ENCODE measurements at places on chromosomes 6 and 20.

DNA sequence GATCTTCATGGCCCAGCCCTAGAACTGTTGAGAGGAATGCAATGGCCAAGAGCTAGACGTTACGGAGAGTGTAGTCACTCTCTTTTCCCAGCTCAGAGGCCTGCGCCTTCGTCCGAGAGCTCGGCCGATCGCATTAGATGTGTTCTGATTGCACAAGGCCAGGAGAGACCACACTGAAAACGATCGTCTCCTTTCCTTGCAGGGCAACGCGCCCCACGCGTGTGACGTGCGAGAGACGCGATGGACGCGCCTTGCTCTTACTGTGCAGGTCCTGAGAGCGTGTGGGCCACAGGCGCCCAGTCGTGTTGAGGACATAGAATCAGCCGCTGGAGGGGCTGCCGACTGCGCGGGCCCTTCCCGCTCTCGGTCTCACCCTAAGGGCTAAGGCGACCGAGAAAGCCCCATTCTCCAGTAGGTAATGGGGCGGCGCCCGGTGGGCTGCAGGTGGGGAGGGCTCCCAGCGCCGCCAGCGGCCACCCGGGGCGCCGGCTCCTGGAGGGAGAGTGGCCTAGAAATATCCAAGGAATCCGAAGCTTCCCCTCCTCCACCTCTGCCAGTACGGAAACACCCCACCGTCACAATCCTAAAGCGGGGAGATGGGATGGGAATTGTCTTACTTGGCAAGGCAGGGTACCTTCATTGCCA, 26.9 kb downstream of the TFAP2B start:
- DNase-seq, result no peak

DNA sequence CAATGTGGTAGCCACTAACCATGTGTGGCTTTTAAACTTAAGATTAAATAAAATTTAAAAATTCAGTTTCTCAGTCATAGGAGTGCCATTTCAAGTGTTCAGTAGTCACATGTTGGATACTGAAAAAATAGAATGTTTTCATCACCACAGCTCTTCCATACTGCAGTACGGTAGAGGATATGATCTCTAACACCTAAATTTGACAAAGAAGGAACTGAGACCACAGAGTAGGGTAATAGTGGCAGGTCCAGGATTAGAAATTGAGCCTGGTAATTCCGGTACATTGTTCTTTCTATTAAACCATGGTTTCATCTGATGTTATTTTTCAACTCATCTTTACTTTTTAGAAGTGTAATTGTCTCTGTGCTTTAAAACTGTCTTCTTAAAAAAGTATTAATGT, 104.0 kb downstream of the CD2AP start:
- DNase-seq, result no peak

DNA sequence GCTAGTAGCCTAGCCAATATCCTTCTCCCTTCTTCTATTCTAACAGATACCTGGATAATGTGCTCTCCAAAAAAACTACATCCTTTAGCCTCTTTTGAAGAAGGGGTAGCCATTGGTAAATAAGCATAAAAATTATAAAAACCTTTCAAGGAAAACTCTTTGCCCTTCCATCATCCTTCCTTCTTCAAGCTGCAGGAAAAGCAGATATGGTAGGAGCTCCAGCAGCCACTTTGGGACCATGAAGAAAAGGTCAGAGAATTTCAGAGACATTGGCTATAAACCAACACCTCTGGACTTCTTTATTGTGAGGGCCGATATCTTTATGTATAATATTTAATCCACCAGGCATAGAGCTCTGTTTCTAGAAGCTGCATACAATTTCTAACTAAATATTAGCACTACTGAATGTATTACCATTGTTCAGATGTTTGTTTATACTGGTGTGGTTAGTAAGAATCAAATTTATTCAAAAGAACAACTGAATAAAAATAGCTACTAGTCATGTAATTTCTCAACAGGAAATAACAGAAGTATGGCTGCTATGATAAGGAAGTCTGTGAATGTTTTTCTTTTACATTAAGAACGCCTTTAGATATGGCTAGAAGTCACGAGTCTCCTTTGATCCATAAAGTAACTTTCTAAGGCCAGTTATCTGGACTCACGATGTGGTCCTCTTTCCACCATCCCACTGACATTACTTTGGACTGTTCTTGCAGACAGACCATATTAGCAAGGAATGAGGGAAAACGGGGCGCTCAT, 32.2 kb downstream of the MYLK4 start:
- peak; percentile 42 for DNase-seq

DNA sequence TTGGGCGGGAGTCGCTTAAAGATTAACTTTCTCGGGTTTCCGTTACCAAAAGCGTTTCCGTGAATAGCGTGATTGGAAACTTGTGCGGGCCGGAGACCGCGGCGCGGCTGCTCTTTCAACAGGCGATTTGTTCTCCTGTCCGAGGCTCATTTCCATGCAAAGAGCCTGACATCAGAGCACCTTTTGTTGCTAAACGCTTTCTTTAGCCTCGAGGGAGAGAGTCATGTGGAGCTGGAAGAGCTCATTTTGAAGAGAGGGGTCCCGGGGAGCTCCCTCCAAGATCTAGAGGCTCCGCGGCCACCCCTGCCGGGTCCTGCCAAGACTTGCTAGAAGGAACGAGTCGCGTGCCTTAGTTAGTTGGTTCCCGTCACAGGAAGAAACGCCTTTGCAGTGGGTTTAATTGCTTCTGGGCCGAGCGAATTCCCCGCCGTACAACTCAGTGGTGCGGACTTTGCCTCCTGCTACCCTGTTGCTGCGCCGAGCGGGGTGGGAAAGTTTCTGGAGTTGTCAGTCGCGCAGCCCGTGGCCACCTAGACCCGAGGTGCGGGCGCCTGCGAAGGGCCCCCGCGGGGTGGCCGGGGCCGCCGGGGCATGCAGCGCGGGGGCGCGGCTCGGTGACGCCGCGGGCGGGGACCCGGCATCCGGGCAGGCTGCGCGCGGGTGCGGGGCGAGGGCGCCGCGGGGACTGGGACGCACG, at the start of gene SASH1:
Gene SASH1, plus strand, starts transcription at position 489 of the 697 bp plus-strand sequence. CDS start 230 bp downstream, outside the sequence.
- peak; percentile 84 for DNase-seq

- peak; percentile 62 for DNase-seq
These were observed 82.4 kb upstream of the FAM184A start for GRCh38 chr6:119160911-119161310.

- DNase-seq, result no peak
These were observed 699.7 kb upstream of the ID4 start for GRCh38 chr6:19137505-19137904.

DNA sequence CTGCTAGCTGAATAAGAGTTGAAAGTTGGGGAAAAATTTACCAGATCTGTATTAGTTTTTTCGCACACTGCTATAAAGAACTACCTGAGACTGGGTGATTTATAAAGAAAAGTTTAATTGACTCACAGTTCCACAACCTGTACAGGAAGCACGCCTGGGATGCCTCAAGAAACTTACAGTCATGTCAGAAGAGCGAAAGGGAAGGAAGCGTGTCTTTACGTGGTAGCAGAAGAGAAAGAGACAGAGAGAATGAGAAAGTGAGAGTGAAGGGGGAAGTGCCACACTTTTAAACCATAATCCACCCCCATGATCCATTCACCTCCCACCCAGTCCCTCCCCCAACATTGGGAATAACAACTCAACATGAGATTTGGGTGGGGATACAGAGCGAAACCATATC, 79.6 kb downstream of the KHDC1L start:
- DNase-seq, result no peak

DNA sequence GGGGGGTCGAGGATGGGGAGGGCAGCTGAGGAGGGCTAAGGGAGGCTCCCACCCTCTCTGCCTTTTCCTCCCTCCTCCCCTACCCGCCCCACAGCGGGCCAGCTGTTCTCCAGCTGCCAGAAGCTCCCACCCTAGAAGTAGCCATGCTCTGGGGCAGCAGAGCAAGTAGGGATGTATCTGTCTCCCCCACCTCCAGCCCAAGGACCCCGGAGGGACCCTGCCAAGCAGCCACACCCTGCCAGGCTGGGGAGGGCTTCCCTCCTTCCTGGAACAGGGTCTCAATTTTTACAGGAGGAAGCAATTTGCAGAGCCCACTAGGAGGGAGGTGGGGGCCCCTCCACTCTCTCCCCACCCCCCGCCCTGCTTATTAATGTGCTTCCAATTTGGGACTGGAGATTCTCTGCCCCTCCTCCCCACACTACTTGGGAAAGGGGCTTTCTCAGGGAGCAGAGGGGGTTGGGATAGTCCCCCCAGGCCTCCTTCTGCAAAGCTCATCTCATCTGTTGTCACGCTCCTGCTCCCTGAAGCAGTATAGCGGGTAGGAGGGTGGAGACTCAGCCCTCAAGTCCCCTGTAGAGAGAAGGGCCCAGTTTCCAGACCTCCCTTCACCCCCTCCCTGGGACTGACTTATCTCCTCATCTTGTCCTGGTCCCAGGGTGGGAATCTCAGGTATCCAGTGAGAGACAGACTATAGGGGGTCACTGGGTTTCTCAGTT, 4.5 kb downstream of the TEAD3 start:
- DNase-seq, result no peak

- DNase-seq, result no peak
These were observed 348.8 kb downstream of the PKHD1 start for GRCh38 chr6:51738614-51739013.

- peak; percentile 46 for DNase-seq
These were observed 169.5 kb upstream of the THEMIS start for GRCh38 chr6:128070406-128070805.

DNA sequence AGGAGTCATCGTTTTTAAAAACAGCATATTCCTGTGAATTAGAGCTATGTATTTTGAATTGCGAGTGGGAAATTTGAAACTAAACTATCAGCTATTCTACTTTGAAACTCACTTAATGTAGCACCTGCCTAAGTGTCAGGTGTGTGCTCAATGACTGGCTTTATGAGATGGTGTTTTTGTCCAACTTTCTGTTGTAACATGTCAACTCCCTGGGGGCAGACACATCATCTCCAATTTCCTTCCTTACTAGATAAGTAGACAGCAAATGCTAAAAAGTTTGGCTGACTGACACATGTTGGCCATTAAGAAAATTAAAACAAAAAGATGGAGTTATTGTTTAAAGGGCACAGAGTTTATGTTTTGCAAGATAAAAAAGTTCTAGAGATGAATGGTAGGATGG, 226.9 kb downstream of the TFAP2B start:
- no peak for DNase-seq

DNA sequence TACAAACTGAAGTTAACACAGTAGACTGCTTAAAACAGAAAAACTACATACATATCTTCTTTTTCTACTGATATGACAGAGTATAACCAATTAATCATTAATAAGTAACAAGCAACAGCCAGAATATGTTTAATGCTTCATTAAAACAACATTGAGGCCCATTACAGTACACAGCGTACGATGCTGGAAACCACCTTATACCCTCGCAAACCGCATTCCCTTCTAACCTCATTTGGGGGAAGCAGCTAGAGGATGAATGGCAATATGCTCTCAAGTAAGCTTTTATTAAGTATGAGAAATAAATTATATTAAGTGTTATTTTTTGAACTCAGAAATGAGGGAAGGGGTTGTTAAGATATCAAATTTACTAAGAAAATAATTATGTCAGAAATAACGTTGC, 142.4 kb downstream of the GMDS start:
- no peak for DNase-seq

GRCh38 chr20:32559205-32559752, 25.9 kb downstream of the NOL4L start:
- DNase-seq, result no peak

GRCh38 chr6:16799279-16800193, 38.3 kb upstream of the ATXN1 start:
- DNase-seq, result peak; percentile 42

DNA sequence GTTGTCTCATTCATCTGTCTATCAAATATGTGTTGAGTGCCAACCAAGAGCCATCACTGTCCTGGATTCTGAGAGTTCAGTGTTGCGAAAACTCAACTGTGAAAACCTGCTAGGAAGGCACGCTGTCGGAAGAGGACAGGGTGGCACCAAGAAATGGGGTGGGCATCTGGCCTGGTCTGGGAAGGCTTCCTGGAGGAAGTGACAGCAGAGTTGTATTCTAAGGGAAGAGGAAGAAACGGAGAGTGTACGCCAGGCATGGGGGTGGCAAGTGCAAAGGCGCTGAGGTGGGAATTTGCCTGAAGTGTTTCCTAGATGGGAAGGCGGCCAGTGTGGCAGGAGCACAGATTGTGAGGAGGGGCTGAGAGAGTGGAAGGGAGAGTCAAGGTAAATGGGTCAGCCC, 91.2 kb downstream of the ANKRD60 start:
- DNase-seq, result no peak

DNA sequence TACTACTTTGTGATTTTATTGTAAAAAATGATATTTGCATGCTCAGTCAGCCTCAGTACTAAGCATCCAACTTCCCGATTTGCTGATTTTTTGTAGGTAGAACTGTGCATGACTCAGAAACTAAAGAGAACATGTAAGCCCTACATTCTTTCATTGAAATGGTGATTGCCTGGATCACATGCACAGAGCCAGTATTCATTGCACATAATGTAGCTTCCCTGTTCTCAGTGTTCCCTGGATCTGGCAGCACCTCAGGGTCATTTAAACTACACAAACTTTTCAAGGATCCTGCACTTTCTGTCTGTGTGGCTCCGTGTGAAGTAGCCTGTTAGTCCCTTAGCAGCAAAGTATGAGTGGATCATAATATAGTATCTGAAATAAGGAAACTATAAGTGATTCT, 422.9 kb upstream of the AGPAT4 start:
- DNase-seq, result no peak

- no peak for DNase-seq
These were observed 61.3 kb downstream of the HS3ST5 start for GRCh38 chr6:114281496-114281895.

GRCh38 chr6:45531999-45532595, 154.4 kb upstream of the SUPT3H start:
- DNase-seq, result no peak

GRCh38 chr20:18907353-18907752, 93.8 kb downstream of the SCP2D1 start:
- no peak for DNase-seq

- DNase-seq, result no peak
These were observed 104.1 kb downstream of the HDGFL1 start for GRCh38 chr6:22673474-22673873.

DNA sequence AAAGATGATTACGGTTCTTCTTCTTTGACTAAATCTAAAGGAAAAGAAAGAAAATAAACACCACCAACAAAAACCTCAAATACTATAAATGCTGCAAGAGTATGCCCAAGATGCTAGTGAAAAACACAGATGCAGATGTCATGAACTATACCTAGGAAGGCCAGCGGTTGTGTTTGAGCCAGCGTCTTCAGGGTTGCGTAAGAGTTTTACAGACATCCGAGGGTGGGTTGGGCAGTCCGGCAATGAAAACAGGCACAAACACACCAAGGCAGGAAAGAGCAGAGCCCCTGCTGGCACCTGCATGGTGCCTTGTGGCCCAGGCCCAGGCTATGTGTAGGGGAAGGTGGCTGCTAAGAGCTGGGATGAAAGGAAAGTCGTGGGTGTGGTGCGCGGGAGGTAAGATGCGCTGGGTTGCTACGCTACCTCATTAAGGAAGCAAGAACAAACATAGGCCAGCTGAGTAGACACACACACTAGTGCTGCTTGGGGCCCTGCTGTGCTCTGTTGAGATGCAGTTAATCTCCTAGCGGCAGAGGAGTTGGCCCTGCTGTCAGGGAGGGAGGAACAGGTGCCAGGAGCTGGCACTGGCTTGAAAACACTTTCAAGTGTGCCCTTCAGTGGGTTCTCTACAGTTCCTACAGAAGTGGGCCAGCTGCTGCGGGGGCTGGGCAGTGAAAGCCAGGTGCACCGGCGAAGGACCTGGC, 170.2 kb upstream of the PLN start:
- no peak for DNase-seq

GRCh38 chr6:32369660-32370059, 2.0 kb downstream of the TSBP1 start:
- DNase-seq, result peak; percentile 75

Data from fibroblast of the aortic adventitia (primary cell).